ENCODE measurements at places on chromosomes 3 and 15.

- peak; percentile 13 for DNase-seq
Observed at GRCh38 chr3:30227571-30228301, 378.7 kb upstream of the TGFBR2 start.

DNA sequence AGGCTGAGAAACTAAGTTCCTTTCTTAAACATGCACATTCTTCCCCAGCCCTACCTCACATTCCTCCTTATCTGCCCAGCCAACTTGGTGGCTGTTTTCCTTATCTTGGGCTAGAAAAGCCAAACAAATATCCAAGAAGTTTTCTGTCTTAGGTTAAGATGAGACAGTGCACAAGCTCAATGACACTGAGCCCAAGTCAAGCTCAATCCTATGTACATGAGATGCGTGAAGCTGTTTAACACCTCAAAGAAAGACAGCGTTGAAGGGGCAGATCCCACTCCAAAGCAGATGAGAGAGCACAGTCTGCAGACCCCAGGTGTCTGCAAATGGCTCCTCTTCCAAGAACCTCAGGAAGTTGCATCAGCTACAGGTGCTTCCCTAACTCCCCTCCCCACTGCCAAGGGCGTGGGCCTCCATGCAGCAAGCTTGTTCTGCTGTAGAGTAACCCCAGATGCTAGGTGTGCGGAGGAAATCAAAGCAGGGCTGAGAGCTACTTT, 16.6 kb downstream of the LRRC2 start:
- DNase-seq = no peak

DNA sequence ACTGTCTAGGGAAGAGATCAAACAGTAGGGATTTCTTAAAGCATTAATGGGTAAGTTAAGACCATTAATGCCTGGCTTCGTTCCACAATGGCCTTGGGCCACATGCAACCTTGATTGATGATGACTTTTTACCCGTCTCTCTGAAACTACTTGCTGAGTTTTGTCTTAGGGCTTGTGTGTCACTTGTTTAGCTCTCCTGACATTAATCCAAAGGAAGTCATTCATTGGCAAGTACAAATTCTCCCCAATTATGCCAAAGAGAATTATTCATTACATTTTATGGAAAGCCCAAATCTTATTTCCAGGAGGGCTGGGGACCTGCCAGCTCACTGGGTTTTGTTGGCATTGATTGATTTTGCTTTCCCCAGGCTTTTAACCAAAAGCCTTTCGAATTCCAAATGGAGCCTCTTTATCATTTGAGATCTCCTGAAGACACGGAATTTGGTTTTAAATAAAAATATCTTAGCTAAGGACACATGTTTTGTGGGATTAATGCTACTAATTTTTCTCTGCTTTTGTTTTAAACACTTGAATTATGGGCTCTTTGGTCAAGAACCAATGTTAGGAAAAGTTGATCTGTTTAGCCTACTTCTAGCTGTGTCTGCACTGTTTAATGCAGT, 40.7 kb downstream of the SERPINI1 start:
- DNase-seq = no peak

- DNase-seq = no peak
Observed at GRCh38 chr15:42069496-42070278, 24.7 kb downstream of the PLA2G4D start.

GRCh38 chr3:55792742-55793141, 305.6 kb upstream of the WNT5A start:
- DNase-seq = no peak

- DNase-seq = peak; percentile 9
Observed at GRCh38 chr3:12393894-12394293, 90.4 kb upstream of the TSEN2 start.
